Cardiac atrium fibroblast (primary cell): ENCODE measurements at places on chromosomes 7 and 10. TPM values are rescaled to one million over a fixed set of nuclear protein-coding genes. Genes with fewer than 3 reads are reported as not detected.

MLLT10 gene
- total RNA-seq = 20.4 and 29.1 TPM in 2 replicates

FRMD4A gene
- 11.8 and 17.7 TPM in 2 replicates for total RNA-seq

C7orf25 gene
- 14.4 and 18.8 TPM in 2 replicates for total RNA-seq

OR2A12 gene
- total RNA-seq = not detected in 2 replicates

VWA2 gene
- not detected in 2 replicates for total RNA-seq

EPO gene
- total RNA-seq = not detected in 2 replicates

CDK14 gene
- 15.9 and 17.7 TPM in 2 replicates for total RNA-seq

ZNF25 gene
- total RNA-seq = 6.5 and 8.1 TPM in 2 replicates

FOXL3 gene
- total RNA-seq = not detected in 2 replicates
